ENCODE measurements at places on chromosomes 5 and 9. TPM values are rescaled to one million over a fixed set of nuclear protein-coding genes. Genes with fewer than 3 reads are reported as not detected.

SETX gene
- total RNA-seq: 53.7 TPM

RNF14 gene
- 38.6 TPM for total RNA-seq

GRCh38 chr9:37417252-37417803, 5.2 kb upstream of the GRHPR start:
- DNase-seq: no peak

GRCh38 chr9:127112056-127112455, 10.4 kb downstream of the ANGPTL2 start:
- no peak for DNase-seq

GRCh38 chr9:108919517-108919916, 14.4 kb downstream of the ELP1 start:
- DNase-seq: no peak

Data from activated T-cell treated with anti-CD3 and anti-CD28 coated beads, Interleukin-2, amount 50 U/mL, for 72 hours (primary cell).